ENCODE measurements at places on chromosomes 4 and X. TPM values are rescaled to one million over a fixed set of nuclear protein-coding genes. Genes with fewer than 3 reads are reported as not detected.

DNA sequence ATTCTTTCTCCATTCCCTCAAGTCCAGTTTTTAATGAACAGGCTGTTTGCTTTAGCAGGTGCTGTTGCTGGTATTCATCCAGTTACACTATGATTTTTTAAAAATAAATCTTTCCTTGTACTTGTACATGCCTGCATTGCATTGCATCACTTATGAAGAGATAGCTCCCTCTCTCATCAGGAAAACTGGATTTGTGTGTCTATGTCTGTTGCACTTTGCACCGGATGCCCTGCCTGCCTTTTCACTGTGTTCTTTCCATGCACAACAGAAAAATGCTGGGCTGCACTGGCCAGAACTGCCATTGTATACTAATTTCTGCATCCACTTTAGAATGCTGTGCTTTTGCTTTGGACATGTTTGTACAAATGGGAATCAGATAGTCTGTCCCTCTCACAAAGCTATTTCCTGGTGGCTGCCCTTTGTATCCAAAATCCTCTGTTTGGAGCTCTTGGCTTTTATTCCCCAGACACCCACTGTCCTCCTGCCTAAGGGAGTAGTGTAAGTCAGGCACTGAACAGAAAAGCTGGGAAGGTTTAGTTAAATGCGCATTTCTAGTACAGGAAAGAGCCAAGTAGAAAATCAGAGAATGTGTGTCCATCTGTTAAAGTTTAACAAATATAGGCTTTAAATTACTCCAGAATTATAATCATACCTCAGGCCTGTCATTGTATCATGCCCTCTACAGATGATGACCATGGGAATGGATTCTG lies 119.1 kb downstream of the MBNL3 start:
- DNase-seq: no peak

- DNase-seq: peak; percentile 21
Measured at GRCh38 chr4:94798808-94799207, 41.1 kb downstream of the BMPR1B start.

DNA sequence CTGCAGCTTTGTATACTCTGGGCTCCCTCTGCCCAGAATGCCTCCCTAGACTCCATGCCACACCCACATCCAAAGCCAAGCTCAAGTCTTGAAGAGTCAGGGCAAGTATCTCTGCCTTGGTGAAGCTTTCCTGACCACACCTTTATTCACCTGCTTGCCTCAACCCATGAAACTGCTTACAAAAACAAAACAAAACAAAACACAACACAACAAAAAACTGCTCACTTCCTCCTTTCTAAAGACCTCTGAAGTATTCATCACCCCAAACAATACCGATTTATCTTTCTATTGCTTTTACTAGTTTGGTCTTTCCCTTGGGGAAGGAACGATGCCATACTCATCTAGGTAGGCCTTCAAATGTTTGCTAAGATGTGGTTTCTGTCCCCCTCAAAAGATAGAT lies 45.0 kb downstream of the TMEM165 start:
- no peak for DNase-seq

GRCh38 chr4:183445097-183445428 lies 627 bp downstream of the CDKN2AIP start:
- peak; percentile 54 for DNase-seq

DNA sequence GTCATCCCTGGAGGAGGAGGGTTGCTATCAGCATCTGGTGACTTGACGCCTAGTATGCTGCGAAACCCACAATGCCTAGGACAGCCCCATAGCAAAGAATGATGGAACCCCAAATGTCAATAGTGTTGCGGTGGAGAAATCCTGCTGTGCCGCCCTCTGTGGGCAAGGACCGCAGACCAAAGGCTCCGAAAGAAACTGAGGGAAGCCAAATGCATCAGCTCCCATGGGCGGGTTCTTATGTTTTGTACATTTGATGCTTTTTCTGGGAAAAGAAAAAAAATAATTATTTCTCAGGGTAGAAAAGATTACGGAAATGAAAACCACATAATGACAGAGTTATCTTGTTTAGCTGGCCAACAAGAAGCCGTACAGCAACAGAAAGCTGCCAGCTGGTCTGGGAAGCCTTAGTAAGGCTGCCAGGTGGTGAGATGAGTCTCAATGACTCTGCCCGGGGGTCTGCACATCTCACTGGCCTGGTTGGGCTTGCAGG lies 95.0 kb upstream of the TBL1X start:
- DNase-seq: no peak

DNA sequence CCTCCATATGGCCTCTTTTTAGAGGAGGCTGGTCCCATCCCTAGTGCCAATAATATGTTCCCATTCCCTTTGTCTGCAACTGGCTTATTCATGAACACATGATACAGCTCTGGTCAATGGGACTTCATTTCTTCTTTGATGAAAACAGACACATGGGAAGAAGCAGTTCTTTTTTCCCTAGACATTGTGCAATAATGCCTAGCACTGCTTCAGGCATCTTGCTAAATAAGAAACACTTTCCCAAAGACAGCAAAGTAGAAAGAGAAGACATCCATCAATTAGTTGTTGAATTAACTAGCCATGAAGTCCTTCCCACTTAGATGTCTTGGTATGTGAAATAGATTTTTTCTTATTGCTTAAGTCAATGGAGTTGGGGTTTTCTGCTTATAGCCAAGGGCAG lies 40.1 kb upstream of the TRPC3 start:
- no peak for DNase-seq

- peak; percentile 61 for DNase-seq
Measured at GRCh38 chr4:159374749-159375530, 272.1 kb downstream of the RAPGEF2 start.

DNA sequence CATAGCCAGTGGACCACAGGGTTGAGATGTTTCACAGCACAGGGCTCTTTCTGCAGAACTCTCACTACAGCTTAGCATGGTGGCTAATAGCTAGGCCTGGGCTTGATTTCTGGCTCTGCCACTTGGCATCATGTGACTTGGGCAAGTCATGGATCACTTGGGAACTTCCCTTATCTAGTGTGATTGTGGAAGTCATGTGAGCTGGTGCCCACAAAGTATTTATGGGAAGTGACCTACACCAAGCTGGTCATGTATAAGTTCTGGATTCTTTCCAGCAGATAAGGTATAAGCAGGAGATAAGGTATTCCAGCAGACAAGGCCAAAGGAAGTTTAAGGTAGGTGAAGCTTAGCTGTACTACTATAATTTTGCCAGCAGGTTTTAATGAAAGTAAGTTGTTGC lies 61.0 kb downstream of the REELD1 start:
- no peak for DNase-seq

DNA sequence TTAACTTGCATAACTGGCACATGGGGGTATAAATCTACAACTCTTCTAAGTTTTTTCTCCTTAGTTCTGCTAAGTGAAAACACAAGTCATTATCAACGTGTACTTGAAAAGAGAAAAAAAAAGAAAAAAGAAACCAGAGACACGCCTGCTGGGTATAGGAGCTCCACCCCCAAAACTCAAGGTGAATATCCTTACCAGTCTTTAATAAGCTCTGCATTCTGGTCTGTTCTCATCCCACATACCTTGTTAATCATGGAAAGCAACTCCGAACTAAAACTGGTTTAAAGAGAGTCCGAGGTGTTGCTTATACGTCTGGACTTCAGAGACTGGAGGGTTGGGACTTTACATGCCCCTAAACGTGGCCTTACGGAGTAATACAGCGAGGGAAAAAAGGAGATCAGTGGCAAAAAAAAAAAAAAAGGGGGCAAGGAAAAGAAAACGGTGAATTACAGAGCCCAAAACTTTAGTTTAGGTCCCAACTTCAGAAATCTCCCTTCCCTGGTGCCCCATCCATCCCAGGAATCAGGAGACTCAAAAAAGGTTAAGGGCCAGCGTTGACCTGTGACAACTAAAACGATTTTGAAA lies 1.0 kb downstream of the PGRMC2 start:
- DNase-seq: peak; percentile 73

DNA sequence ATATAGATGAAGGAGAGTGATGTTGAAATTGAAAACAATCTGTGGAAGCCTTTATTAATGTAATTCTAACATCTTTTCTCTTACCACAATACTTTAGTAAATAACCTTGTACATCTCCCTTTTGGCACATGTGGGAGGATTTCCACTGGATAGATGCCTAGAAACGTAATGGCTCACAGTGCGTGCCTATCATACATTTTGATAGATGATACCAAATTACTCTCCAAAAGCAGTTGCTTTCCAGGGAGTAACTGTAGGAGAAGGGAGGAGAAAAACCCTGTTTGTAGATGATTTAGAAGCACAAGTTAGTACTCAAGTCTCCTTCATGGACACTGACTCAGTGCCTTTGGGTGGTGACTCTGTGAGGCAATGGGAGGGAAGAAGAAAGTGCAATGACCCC lies 476.3 kb downstream of the CCSER1 start:
- no peak for DNase-seq

DNA sequence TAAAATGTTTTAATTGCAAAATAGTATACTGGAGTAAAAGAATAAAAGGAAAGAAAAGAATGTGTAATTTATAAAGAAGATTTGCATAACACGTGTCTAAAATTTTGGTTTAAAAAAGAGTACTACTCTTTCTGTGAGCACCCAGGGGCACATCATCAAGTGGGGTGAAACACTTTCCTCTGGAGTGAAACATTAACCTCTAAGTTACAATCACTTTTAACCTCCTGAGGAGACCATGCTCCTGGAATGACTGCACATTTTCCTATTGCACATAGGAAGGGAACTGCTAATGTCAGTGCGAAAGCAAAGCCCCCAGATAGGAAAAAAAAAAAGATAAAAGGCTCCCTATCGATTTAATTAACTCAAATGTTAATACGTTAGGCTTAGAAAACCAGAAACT lies 13.3 kb downstream of the VEGFC start:
- no peak for DNase-seq

- no peak for DNase-seq
Measured at GRCh38 chr4:26723216-26723615, 137.4 kb upstream of the STIM2 start.

DNA sequence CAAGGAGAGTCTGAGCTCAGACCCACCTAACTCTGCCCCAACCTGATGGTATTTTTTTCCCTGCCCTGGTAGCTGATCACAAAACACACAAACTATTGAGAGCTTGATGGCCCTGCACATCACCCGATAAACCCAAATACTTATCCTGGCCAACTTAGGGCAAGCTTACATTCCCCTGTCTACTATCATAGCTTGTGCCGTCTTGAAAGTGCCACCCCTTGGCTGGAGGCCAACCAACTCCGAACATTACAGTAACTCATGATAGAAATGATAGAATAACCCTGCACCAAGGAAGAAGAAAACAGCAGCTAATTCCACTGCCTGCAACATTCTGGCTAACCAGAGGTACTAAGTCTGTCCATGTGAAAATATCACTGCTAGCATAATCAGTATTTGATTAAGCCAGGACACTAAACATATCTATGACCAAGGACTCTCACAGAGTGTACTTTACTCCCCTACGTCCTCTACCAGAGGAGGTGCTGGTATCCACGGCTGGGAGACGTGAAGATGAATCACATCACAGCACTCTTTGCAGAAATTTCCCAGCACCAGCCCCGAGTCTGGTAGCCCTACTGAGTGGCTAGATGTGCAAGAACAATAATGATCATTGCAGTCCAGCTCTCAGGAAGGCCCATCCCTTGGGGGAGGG lies 8.9 kb downstream of the STBD1 start:
- no peak for DNase-seq

DNA sequence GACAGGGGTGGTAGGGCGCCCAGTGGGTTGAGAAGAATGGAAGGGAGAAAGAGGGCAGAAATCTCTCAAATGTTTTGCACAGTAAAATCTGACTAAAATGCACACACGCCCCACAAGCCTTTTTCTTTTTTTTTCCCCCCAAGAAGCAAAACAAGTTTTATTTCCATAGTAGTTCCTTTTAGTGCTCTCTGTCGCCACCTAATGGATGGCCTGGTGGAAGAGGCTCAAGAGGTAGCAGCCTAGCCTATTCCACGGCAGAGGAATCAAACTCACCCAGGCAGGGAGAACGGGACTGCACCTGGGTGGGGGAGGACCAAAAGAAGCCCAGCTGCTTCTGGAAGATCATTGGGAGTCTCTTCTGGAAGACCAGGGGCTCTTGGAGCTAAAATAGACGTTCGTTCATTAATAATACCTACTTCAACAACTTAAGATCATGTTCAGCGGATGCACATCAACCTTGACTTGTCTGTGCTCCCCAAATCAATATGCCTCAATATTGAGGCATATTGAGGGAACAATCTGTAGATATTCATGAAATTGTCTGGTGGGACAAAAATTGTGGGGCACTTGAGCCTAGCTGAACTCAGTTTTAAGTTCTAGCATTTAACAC lies 31.6 kb upstream of the IRAK1 start:
- DNase-seq: peak; percentile 67

The TEX11 gene
- polyA plus RNA-seq: not detected

The FAM241A gene
- polyA plus RNA-seq: 6.1 TPM

The HGFAC gene
- not detected for polyA plus RNA-seq

The GASK1B gene
- 5.3 TPM for polyA plus RNA-seq

The CFP gene
- 0.15 TPM for polyA plus RNA-seq

Measured in GM23248 (cell line).